ENCODE measurements at places on chromosomes 13 and 19.

DNA sequence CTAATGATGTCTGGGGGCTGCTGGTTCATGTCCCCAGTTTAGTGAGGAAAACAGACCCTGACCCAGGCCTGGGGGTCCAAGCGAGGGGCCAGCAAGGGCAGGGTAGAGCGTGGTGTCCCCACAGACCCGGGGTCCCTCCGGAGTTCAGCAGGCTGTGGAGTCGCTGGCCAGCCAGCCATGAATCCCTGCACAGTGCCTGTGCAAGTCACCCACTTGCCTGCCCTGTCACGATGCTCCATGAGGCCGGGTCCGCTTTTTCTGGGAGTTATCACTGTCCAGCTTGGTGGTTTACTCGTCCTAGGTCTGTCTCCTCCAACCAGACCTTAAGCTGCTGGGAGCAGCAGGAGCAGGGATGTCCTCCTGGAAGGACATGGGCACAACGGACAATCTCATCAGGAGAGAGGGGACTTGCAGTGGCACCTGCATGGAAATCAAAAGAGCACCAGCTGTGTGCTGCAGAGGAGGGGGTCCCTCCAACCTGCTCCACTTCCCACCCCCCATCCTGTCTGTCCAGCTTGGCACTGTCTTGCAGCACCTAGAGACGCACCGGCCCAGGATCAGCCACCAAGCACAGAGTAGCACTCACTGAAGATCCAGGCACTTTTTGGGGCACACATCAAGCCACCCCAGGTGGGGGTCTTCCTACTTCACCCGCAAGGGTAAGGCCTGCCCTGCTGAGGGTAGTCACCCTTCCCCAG lies 121.8 kb downstream of the URI1 start:
- no peak for DNase-seq

GRCh38 chr19:38285567-38285966 lies 18.5 kb upstream of the C19orf33 start:
- DNase-seq: no peak

- peak; percentile 97 for DNase-seq
Measured at GRCh38 chr19:47240996-47241918, 10.3 kb upstream of the BBC3 start.

DNA sequence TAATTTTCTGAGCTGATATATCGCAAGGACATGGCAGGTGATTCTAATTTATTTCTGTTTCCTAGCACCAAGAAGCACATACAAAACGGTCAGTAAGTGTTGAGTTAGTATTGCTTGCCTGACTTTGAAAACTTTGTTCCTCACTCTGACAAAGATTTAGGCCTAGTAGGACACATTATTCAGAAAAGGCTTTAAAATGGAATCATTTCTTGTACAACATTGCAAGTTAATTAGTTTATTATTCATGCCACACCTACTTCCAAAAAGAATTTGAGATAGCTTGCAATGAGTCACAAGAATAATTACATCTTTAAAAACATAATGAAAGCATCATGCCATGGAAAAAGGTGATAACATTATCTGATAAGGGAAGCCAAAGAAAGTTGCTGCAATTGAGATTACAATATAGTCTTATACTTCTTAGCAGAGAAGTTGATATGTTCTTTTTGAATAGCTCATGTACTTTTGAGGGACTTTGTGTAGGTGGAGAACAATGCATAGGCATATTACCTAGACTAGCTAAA lies 474.2 kb downstream of the KLF5 start:
- DNase-seq: no peak

DNA sequence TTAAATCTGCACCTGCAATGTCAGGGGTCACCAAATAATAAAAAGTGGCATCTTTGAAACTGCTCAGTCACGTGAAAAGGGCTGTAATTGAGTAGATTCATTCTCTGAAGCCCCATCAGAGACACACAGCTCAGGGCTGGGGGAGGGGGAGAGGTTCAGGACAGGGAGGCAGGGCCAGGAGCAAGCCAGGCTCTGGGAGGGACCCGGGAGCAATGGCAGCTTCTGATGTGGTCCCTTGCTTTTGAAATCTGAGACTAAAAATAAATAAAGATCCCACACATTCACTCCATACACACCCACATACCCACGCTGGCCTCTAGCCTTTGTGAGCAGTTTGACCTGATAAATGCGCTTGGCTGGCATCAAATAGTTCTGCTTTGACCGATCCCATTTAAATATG lies 32.8 kb downstream of the GSX1 start:
- DNase-seq: no peak

GRCh38 chr13:67410645-67411044 lies 180.5 kb upstream of the PCDH9 start:
- no peak for DNase-seq

- DNase-seq: no peak
Measured at GRCh38 chr19:5825178-5825577, 14.3 kb downstream of the FUT6 start.

- DNase-seq: no peak
Measured at GRCh38 chr13:39818953-39819352, 163.5 kb downstream of the COG6 start.

DNA sequence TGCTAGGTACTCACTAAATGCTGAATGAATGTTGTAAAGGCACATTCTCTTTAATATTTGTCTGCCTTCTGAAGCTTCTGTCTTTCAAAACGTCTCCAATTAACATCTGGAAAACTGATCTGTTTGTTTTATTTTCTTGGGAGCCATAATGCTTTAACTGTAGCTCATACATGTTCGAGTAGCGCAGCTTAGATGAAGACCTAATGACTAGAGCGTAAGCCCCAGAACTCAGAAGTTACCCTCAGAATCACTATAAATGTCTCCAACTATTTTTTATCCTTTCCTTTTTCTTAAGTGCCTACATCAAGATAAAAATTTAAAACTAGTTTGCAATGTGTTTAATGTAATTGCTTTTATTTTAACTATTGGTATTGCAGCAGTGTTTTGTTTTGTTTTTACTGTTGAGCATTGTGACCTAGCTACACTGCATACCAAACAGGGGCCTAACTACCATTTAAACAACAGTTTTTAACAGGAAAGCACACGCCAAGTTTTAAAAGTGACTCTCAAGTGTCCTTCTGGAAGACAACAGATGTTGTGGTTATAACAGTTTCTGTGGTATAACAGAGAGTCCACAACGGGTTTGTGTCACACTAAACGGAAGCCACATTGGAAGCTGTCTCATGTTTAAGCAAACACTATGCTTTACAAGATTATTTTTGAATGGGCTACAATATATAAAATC lies 42.0 kb downstream of the MRPL57 start:
- no peak for DNase-seq

GRCh38 chr13:42878721-42879120 lies 97.3 kb downstream of the FAM216B start:
- DNase-seq: no peak

- no peak for DNase-seq
Measured at GRCh38 chr13:59269476-59269875, 894.3 kb downstream of the DIAPH3 start.

DNA sequence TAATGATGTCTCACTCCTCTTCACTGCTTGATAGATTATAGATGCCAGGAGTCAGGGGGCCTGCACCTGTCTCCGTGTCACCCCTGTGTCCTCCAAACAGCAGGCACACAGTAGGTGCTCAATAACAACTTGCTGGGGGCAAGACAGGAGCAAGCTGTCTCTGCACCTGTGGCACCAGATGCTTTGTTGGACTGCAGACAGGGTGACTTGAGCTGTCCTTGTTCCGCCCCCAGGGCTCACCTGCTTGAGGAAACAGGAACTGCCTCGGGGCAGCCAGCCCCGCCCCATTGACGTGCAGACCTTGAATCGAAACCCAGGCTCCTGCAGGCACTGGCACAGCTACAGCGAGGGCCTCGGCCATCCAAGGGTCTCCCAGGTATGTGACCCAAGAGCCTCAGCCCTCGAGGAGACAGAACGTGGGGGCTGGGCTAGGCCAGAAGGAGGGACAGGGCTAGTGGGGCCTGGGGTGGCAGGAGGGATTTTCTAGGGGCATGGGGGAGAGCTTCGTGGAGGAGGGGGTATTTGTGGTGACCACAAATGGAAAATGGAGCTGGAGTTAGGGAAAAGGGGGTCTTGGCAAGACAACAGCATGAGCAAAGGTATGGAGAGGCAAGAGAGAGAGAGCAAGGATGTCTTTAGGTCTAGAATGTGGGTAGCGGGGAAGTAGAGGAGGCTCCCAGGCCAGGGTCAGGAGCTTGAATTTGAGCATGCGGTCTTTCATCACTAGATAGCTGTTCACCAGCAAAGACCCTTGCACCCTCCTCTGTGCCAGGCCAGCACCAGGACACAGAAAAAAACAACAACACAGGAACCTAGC lies at the start of gene HSH2D:
TSS of gene HSH2D (plus strand) at position 287 of the 817 bp plus-strand sequence. CDS start 5,066 bp downstream, outside the sequence.
- DNase-seq: peak; percentile 78

GRCh38 chr13:36030670-36031331 lies 100.4 kb downstream of the DCLK1 start:
- no peak for DNase-seq

- no peak for DNase-seq
Measured at GRCh38 chr13:35293579-35294226, 182.8 kb downstream of the MAB21L1 start.

- no peak for DNase-seq
Measured at GRCh38 chr19:53875602-53876325, 6.2 kb upstream of the PRKCG start.

GRCh38 chr13:51742611-51743010 lies 61.4 kb downstream of the DHRS12 start:
- no peak for DNase-seq

DNA sequence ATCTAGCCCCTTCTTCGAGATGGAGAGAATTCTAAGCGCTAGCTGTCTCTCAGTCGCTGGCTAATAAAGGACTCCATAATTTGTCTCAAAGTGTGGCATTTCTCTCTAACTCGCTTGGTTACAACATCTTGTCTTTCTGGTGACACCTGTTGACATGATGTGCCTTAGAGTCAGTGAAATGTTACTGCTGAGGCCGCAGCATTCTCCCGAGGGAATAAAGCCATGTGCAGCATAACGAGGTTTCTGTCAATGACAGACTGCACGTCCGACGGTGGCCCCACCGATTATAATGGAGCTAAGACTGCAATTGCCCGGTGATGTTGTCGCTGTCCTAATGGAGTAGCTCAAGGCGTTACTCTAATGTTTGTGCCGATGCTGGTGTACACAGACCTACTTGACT lies 20.3 kb upstream of the GPR32 start:
- no peak for DNase-seq

- DNase-seq: no peak
Measured at GRCh38 chr19:16561382-16561781, 10.8 kb downstream of the SLC35E1 start.

GRCh38 chr13:104833221-104833620 lies 1702.2 kb downstream of the EFNB2 start:
- no peak for DNase-seq

DNA sequence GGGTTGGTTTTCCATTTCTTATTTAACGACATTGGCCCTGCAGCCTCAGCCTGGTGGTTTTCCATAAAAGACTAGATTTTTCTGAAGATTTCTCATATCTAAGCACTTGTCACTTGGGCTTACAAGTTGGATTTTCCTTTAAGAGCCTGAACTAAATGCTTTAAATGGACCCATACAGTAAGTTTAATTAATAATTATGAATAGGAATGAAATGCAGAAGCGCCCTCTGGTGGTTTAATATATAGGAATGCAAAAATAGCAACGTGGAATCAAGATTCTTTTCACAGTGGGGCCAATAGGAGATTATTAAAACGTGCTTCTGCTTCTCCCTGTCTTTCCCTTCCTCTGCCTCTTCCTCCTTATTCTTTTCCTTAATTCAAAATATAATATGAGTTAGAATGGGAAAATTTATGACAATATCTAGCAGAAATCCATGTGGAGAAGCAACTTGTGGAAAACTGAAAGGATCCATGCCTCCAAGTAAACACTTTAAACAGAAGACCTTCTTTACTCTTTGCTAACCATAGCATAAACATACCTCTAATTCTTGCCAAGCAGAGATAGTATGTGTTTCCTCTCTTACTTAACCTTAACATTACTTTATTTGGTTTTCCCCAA lies 324.0 kb downstream of the GPC5 start:
- DNase-seq: no peak

- no peak for DNase-seq
Measured at GRCh38 chr19:33294058-33294798, 8.1 kb downstream of the CEBPA start.

- peak; percentile 20 for DNase-seq
Measured at GRCh38 chr19:51688671-51689571, 4.2 kb upstream of the SPACA6 start.
